Placental epithelial cell (primary cell): ENCODE measurements at places on chromosomes 3 and 15. TPM values are rescaled to one million over a fixed set of nuclear protein-coding genes. Genes with fewer than 3 reads are reported as not detected.

Gene CLDN1
- total RNA-seq: 0.11 TPM in 1 of 2 replicates, not detected in the other

Gene CCR9
- total RNA-seq: not detected in 2 replicates

Gene TMEM40
- total RNA-seq: 6.9 and 11.0 TPM in 2 replicates

Gene ADGRG7
- total RNA-seq: 0.39 TPM in 1 of 2 replicates, not detected in the other

Gene B3GALNT1
- total RNA-seq: 7.5 and 14.6 TPM in 2 replicates

Gene PRR23A
- total RNA-seq: not detected in 2 replicates

Gene AMIGO3
- 3.3 and 4.3 TPM in 2 replicates for total RNA-seq

Gene ANKRD63
- not detected in 2 replicates for total RNA-seq

Gene ATP6V1A
- 27.1 and 70.7 TPM in 2 replicates for total RNA-seq

Gene TERC
- total RNA-seq: 334 and 374 TPM in 2 replicates

Gene GMNC
- under 0.01 TPM in 1 of 2 replicates, not detected in the other for total RNA-seq

Gene SHF
- 10.6 and 19.2 TPM in 2 replicates for total RNA-seq

Gene EOGT
- 24.5 and 31.8 TPM in 2 replicates for total RNA-seq

Gene FSIP1
- total RNA-seq: 0.39 and 0.43 TPM in 2 replicates

Gene ATXN7
- total RNA-seq: 13.3 and 22.0 TPM in 2 replicates

Gene THPO
- not detected in 2 replicates for total RNA-seq

Gene ISG20
- total RNA-seq: 0.39 and 0.65 TPM in 2 replicates

Gene RNF7
- total RNA-seq: 42.4 and 64.0 TPM in 2 replicates

Gene PARP6
- total RNA-seq: 31.9 and 36.5 TPM in 2 replicates

Gene ZNF662
- total RNA-seq: 17.1 and 19.6 TPM in 2 replicates

Gene EIF4E3
- under 0.01 and 0.43 TPM in 2 replicates for total RNA-seq

Gene DUOX2
- 1.4 and 5.1 TPM in 2 replicates for total RNA-seq

Gene COLQ
- 0.43 and 2.0 TPM in 2 replicates for total RNA-seq

Gene HEMK1
- 13.0 and 16.1 TPM in 2 replicates for total RNA-seq

Gene ECE2
- total RNA-seq: not detected in 2 replicates

Gene IL16
- under 0.01 and 0.43 TPM in 2 replicates for total RNA-seq

Gene CAMK2N2
- total RNA-seq: 0.39 TPM in 1 of 2 replicates, not detected in the other

Gene COPG1
- 340 and 452 TPM in 2 replicates for total RNA-seq

Gene SST
- total RNA-seq: not detected in 2 replicates

Gene TTC21A
- 7.5 and 13.3 TPM in 2 replicates for total RNA-seq

Gene SAXO2
- total RNA-seq: 0.39 and 6.6 TPM in 2 replicates

Gene UBA3
- 62.4 and 83.6 TPM in 2 replicates for total RNA-seq

Gene FAM174B
- total RNA-seq: 10.3 and 11.4 TPM in 2 replicates

Gene PFKFB4
- 87.2 and 116 TPM in 2 replicates for total RNA-seq

Gene SOX2
- total RNA-seq: not detected in 2 replicates

Gene GLDN
- not detected in 2 replicates for total RNA-seq

Gene STAB1
- total RNA-seq: 0.22 and 0.39 TPM in 2 replicates

Gene PLS1
- 0.76 TPM in 1 of 2 replicates, not detected in the other for total RNA-seq

Gene CELSR3
- total RNA-seq: 1.6 and 2.4 TPM in 2 replicates

Gene HCN4
- total RNA-seq: under 0.01 and 0.11 TPM in 2 replicates

Gene SCAANT1
- total RNA-seq: not detected in 2 replicates

Gene RAMAC
- total RNA-seq: 48.2 and 49.1 TPM in 2 replicates

Gene CTXN2
- not detected in 2 replicates for total RNA-seq

Gene LRTM1
- total RNA-seq: 0.39 TPM in 1 of 2 replicates, not detected in the other

Gene MUC20
- 1.1 and 12.6 TPM in 2 replicates for total RNA-seq

Gene SERINC4
- 0.39 TPM in 1 of 2 replicates, not detected in the other for total RNA-seq

Gene EXD1
- total RNA-seq: not detected in 2 replicates

Gene SPATA12
- total RNA-seq: not detected in 2 replicates

Gene EDEM1
- 29.1 and 40.7 TPM in 2 replicates for total RNA-seq

Gene ADAM10
- total RNA-seq: 115 and 314 TPM in 2 replicates

Gene ROBO2
- total RNA-seq: under 0.01 and 0.33 TPM in 2 replicates

Gene TAMM41
- 9.9 and 10.2 TPM in 2 replicates for total RNA-seq

Gene GOLGA8T
- total RNA-seq: not detected in 2 replicates

Gene LEKR1
- total RNA-seq: 1.4 and 1.6 TPM in 2 replicates

Gene CEP152
- 3.3 and 4.3 TPM in 2 replicates for total RNA-seq
